ENCODE measurements at places on chromosomes 11 and 22.
A peak's percentile ranks its signal among the peaks of the same experiment; 100 is the strongest.

DNA sequence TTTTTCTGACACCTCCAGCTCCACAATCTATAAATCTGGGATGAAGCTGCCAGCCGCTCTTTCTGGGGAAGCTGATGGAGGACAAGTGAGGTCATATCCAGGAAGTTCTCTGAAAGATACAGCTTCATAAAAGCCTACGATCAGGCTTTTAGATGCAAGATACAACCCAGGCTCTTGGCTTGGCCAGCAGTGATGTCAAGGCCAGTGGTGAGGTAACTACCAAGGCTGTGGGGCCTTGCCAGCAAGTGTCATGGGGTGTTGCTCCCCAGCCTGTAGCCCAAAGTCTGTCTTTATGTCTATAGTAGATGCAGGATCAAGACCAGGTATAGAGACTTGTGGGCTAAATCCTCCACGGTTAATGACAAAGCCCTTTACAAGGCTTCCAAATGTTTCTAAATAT, 70.1 kb upstream of the TIMP3 start:
- no peak for DNase-seq

- no peak for DNase-seq
These were observed 70.6 kb upstream of the CAPRIN1 start for GRCh38 chr11:33980897-33981296.

- DNase-seq = no peak
These were observed 39.4 kb downstream of the GLYATL2 start for GRCh38 chr11:58805065-58805464.

GRCh38 chr11:14370496-14370895, 11.5 kb upstream of the RRAS2 start:
- no peak for DNase-seq

GRCh38 chr11:63406458-63406857, 36.9 kb downstream of the SLC22A9 start:
- no peak for DNase-seq

DNA sequence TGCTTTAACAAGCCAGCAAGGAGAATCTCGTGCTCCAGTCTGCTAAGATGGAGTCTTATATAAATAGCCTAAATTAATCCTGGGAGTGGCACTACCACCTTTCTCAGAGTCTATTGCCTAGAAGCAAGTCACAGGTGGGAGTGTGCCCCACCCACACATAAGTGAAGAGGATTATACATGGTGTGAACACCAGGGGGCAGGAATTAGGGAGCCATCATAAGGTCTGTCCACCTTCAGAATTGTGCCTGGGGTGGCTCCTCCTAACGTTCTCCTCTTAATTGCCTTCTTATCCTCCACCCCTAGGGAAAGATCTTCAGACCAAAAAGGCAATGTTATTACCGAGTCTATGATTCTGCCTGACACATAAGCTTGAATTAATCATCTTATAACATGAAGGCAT, 276.8 kb upstream of the SESN3 start:
- DNase-seq = no peak

DNA sequence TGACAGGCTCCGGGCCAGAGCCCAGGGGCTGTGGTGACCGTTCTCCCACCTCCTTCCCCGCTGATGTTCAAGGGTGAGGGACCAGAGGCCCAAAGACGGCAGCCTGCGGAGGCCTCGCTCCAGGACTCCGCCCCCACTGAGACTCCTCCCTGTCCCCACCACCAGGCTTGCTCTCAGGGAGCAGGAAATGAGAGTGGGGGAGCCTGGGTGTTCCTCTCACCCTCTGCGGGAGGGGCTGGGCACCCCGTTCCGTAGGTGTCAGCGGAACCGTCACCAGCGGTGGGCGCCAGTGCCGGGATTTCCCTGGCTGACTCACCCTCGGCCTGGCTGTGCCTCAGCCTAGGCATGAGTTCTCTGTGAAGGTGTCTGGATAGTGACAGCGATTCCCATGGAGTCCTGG, 15.7 kb downstream of the DAGLA start:
- peak; percentile 90 for DNase-seq

GRCh38 chr22:30876221-30876751, 92.3 kb downstream of the MORC2 start:
- DNase-seq = no peak

GRCh38 chr22:23180301-23180892, at the start of gene BCR:
Gene BCR (plus strand): TSS chr22:23180509. CDS start chr22:23180961, 452 bp downstream.
- DNase-seq = peak; percentile 81

GRCh38 chr11:92707665-92708064, 261.8 kb upstream of the MTNR1B start:
- no peak for DNase-seq

All from H54 (cell line).